ENCODE measurements at places on chromosomes 6 and 20. TPM values are rescaled to one million over a fixed set of nuclear protein-coding genes. Genes with fewer than 3 reads are reported as not detected.

- no peak overlapping the region for H3K27ac ChIP-seq
- H3K4me1 ChIP-seq, result no peaks in the 10 kb centered on the region
- H3K27me3 ChIP-seq, result no peaks in the 10 kb centered on the region
- peaks cover 4% of the 10 kb centered on the region for H3K36me3 ChIP-seq
- DNase-seq, result no peak
- H3K4me3 ChIP-seq, result no peak overlapping the region
Measured at GRCh38 chr20:44494681-44495080, 19.0 kb downstream of the TTPAL start.

- no peak overlapping the region for H3K27ac ChIP-seq
- DNase-seq, result no peak
- H3K27me3 ChIP-seq, result peaks cover 69% of the 10 kb centered on the region
- no peak overlapping the region for H3K4me3 ChIP-seq
- H3K36me3 ChIP-seq, result no peaks in the 10 kb centered on the region
Measured at GRCh38 chr20:59676851-59677182, 72.5 kb downstream of the PHACTR3 start.

Gene ISM1
- 0.33 TPM for total RNA-seq

Gene SOX18
- not detected for total RNA-seq

Gene C4A
- 10.1 TPM for total RNA-seq
